Esophagus muscularis mucosa (tissue), 4 donors: ENCODE measurements at places on chromosomes 4 and X. TPM values are rescaled to one million over a fixed set of nuclear protein-coding genes. Genes with fewer than 3 reads are reported as not detected.

DNA sequence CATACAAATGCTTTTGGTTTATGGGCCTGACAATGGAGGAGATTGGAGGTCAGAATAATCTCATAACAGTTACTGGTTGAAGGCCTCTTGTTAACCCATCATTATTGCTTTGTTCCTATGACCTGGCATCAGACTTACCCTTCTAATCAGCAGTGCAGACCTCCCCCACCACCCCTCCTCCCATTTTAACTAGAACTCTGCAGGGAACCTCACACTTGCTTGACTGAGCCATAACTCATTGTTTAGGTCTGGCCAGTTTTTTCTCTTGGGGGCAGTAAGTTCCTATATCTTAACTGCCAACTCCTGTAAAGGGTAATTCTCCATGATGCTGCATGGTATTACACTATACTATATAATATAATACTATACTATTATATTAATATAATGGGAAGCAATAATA lies 609.3 kb downstream of the IL1RAPL1 start:
- no peak overlapping the region for H3K4me3 ChIP-seq
- H3K27me3 ChIP-seq, result no peaks in the 10 kb centered on the region
- no peaks in the 10 kb centered on the region for H3K4me1 ChIP-seq
- DNase-seq, result no peak

DNA sequence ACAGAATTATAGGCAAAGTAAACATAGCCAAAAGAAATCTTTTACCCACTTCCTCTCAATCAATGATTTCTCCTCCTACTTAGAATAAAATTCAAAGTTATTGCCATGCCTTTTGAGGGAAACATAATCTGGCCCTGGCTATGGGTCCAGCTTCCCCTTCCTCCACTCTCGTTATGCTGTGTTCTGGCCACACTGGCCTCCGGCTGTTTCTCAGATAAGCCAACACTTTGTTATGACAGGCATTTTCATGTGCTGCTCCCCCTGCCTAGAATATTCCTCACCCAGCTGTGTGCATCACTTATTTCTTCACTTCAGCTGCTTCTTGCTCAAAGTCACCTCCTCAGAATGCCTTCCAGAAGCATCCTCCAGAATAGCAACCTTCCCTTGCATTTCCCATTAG lies 386.6 kb upstream of the AADAT start:
- DNase-seq, result no peak
- H3K4me1 ChIP-seq, result no peaks in the 10 kb centered on the region
- no peaks in the 10 kb centered on the region for H3K36me3 ChIP-seq
- no peak overlapping the region for H3K27ac ChIP-seq
- H3K4me3 ChIP-seq, result no peak overlapping the region
- H3K27me3 ChIP-seq, result no peaks in the 10 kb centered on the region

DNA sequence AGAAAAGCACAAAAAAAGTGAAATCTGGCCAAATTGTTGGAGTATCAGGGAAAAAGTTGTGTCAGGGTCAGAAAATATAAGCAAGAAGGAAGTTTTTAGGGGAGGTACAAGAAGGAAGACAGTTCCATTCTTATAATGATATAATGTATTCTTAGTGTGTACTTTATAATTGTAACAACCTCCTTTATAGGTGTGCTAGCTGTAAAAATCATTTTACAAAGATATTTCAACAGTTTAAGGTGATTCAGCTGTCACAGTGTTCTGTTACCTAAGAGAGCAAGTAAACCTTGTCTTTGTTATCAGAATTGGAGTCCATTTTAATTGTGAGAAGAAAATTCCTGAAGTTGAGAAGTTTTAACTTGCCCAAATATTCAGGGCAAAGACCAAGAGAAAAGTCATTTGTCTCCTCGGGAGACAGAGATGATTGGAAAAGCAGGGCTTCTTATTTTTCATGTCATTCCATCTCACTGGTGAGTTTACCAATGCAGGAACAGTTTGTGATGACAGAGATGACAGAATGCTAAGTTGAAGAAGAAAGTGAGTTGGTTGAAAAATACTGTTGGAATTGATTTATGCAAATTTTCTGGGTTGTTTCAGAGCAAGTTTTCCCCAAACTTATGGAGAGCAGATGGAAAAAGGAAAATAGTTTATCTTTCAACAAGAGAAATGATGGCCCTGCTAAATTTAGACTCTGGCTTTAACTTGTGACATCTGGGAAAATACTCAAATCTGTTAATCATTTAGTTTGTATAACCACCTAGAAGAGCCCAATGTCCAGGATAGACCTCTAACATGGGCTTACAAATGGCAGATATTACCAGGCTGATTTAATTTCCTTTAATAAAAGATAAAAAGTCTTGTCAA lies 14.8 kb downstream of the INTS6L start:
- H3K4me1 ChIP-seq, result peaks cover 13% of the 10 kb centered on the region
- peak overlapping the region; percentile 7 for H3K27ac ChIP-seq
- DNase-seq, result no peak
- H3K4me3 ChIP-seq, result no peak overlapping the region

DNA sequence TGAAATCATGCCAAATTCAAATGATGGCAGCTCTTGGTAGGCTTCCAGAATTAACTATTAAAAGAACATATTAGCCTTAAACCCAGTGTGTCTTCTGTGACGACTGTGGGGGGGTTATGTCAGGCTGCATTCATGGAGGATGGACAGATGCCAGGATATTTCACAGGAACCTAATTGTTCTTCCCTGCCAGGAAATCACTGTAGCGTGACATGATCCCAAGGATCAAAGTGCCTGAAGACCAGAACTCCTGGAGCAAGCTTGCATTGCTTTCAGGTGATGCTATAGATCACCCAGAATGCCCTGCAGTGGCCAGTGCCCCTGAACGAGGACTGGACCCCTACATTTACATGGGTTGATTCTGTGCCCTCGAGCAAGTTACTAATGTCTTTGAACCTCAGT lies 1093.0 kb upstream of the TENM3 start:
- H3K4me3 ChIP-seq, result no peak overlapping the region
- no peaks in the 10 kb centered on the region for H3K4me1 ChIP-seq
- no peaks in the 10 kb centered on the region for H3K27me3 ChIP-seq
- no peaks in the 10 kb centered on the region for H3K36me3 ChIP-seq
- H3K27ac ChIP-seq, result no peak overlapping the region

- no peaks in the 10 kb centered on the region for H3K36me3 ChIP-seq
- no peak overlapping the region for H3K4me3 ChIP-seq
- no peaks in the 10 kb centered on the region for H3K27me3 ChIP-seq
- H3K27ac ChIP-seq, result no peak overlapping the region
- H3K4me1 ChIP-seq, result peaks cover 42% of the 10 kb centered on the region
- no peak for DNase-seq
Observed at GRCh38 chr4:26344901-26345564, 24.2 kb downstream of the RBPJ start.

- H3K27ac ChIP-seq, result no peak overlapping the region
- DNase-seq, result no peak
- no peaks in the 10 kb centered on the region for H3K4me1 ChIP-seq
- no peak overlapping the region for H3K4me3 ChIP-seq
- no peaks in the 10 kb centered on the region for H3K27me3 ChIP-seq
Observed at GRCh38 chr4:22435652-22436051, 80.2 kb downstream of the ADGRA3 start.

GRCh38 chr4:110977554-110977953 lies 354.7 kb upstream of the PITX2 start:
- H3K27ac ChIP-seq, result no peak overlapping the region
- no peak overlapping the region for H3K4me3 ChIP-seq
- no peaks in the 10 kb centered on the region for H3K4me1 ChIP-seq
- no peaks in the 10 kb centered on the region for H3K27me3 ChIP-seq

GRCh38 chr4:140019619-140020347 lies 134.2 kb downstream of the MAML3 start:
- H3K4me3 ChIP-seq, result no peak overlapping the region
- no peak for DNase-seq
- no peaks in the 10 kb centered on the region for H3K27me3 ChIP-seq
- peak overlapping the region; percentile 45 for H3K27ac ChIP-seq
- H3K4me1 ChIP-seq, result peaks cover 21% of the 10 kb centered on the region

- no peak overlapping the region for H3K27ac ChIP-seq
- DNase-seq, result no peak
- no peaks in the 10 kb centered on the region for H3K27me3 ChIP-seq
- H3K36me3 ChIP-seq, result no peaks in the 10 kb centered on the region
- H3K4me3 ChIP-seq, result no peak overlapping the region
Observed at GRCh38 chr4:138976526-138976925, 39.1 kb upstream of the NOCT start.

GRCh38 chr4:138037696-138038095 lies 204.5 kb downstream of the SLC7A11 start:
- no peak overlapping the region for H3K4me3 ChIP-seq
- H3K27me3 ChIP-seq, result no peaks in the 10 kb centered on the region
- no peaks in the 10 kb centered on the region for H3K4me1 ChIP-seq

- H3K4me1 ChIP-seq, result no peaks in the 10 kb centered on the region
- no peaks in the 10 kb centered on the region for H3K27me3 ChIP-seq
- no peak overlapping the region for H3K27ac ChIP-seq
- H3K4me3 ChIP-seq, result no peak overlapping the region
Observed at GRCh38 chr4:145154573-145154972, 25.8 kb downstream of the OTUD4 start.

DNA sequence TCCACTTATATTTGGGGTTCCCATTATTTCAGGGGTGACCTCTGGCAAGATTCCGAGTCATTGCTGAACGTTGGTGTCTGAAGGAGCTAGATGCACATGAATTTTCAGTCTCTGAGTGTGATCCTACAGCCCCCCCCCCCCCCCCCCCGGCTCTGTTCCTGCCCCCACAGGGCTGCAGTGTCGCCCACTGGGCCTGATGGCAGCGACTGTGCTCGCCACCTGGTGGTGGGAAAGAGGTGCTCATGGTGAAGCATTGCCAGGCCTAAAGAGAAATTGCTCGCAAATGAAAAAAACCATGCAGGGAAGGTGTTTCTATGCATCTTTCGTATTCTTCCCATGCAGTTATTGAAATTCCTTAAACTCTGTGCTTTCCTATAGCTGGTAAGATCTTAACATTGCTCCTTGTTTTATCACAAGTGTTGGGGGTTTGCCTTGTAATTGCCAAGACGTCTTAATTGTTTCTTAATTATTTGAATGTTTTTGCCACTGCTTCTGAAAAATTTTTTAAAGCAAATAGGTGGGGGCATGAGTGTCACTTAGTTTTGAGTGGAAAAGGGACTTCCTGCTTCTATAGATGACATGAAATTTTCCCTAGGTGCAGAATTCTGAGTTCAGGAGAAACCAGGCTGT lies 63.2 kb downstream of the CLDN22 start:
- no peak for DNase-seq
- H3K4me1 ChIP-seq, result peaks cover 15% of the 10 kb centered on the region
- H3K27ac ChIP-seq, result peak overlapping the region; percentile 4
- no peaks in the 10 kb centered on the region for H3K27me3 ChIP-seq

RGN gene
- total RNA-seq, result 6.1 TPM

MAMLD1 gene
- 4.2 TPM for total RNA-seq

RAI2 gene
- total RNA-seq, result 32.8 TPM

FOXP3 gene
- not detected for total RNA-seq

STK26 gene
- 11.6 TPM for total RNA-seq

FRMPD3 gene
- 0.19 TPM for total RNA-seq

SERPINA7 gene
- total RNA-seq, result not detected
